RPMI8226 (cell line): ENCODE measurements at places on chromosomes 16 and 17.

- DNase-seq, result peak; percentile 80
Observed at GRCh38 chr17:17682737-17683680, 1.8 kb downstream of the RAI1 start.

DNA sequence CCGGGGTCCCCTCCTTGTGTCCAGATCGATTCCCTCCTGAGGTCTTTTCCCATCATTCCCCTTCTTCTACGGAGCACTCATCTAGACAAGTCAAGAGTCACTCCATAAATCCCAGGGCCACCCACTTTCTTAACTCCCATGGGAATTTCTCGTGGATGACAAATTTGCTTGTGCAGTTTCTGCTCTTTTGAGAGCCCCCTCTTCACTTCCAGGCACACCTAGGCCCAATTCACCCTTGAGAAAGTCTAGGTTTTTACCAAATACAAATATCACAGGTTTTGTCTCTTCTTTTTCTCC, 522 bp upstream of the POLDIP2 start:
- DNase-seq, result no peak

DNA sequence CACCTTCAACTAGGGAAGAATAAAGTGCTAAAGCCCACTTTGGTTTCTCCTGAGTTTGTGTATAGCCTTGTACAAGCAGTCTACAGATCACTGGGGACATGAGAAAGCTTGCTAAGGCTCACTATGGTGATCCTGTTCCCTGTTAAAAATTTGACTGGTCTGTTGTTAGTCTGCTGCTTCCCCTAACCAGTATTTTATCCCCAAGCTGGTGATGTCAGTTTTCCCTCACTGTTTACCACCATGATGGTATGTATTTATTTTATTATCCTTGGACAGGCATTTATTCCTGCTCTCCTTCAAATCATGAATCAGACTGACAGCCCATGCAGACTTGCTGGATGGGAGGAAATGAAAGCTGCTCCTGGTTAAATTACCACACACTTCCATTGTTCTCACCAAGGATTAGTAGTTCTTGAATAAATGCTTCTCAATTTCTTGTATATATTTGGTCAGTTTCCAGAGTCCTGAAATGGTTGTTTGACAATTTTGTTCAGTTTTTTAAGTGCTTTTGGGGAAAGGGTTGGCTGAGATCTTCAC, 99.6 kb downstream of the CA4 start:
- no peak for DNase-seq

DNA sequence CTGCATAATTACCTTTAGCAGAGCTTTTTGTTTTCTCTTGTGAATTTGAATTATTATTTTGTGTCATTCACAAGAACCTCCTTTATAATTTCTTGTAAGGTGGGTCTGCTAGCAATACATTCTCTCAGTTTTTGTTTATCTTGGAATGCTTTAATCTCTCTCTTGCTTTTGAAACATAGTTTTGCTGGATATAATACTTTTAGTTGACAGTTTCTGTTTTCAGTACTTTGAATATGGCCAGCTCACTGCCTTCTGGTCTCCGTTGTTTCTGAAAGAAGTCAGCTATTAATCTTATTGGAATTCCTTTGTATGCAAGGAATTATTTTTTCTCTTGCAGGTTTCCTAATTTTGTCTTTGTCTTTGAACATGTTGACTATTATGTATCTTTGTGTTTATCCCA, 167.0 kb downstream of the MAP2K4 start:
- no peak for DNase-seq

GRCh38 chr16:73046849-73047214, 1.1 kb downstream of the ZFHX3 start:
- no peak for DNase-seq
